ENCODE measurements at places on chromosomes 7 and 10. TPM values are rescaled to one million over a fixed set of nuclear protein-coding genes. Genes with fewer than 3 reads are reported as not detected.

CCDC3 gene
- polyA plus RNA-seq, result 8.4 TPM

DNA sequence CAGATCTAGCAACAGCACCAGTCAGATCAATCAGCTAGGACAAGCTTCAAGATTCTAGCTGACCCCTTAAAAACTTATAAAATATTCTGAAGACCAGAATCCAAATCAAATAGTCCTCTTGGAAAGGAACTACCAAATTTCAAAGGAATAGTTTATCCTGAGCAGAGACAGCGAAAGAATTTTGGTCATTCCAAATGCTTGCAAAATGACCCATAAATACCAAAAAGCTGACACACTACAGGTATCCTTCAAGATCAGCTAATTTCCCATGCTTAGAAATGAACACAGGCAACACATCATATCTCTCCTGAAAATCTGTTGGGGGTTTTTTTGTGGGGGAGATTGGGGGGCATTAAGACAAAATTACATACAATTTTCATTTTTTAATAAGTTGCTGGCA lies 78.8 kb downstream of the PDSS1 start:
- DNase-seq, result no peak

DNA sequence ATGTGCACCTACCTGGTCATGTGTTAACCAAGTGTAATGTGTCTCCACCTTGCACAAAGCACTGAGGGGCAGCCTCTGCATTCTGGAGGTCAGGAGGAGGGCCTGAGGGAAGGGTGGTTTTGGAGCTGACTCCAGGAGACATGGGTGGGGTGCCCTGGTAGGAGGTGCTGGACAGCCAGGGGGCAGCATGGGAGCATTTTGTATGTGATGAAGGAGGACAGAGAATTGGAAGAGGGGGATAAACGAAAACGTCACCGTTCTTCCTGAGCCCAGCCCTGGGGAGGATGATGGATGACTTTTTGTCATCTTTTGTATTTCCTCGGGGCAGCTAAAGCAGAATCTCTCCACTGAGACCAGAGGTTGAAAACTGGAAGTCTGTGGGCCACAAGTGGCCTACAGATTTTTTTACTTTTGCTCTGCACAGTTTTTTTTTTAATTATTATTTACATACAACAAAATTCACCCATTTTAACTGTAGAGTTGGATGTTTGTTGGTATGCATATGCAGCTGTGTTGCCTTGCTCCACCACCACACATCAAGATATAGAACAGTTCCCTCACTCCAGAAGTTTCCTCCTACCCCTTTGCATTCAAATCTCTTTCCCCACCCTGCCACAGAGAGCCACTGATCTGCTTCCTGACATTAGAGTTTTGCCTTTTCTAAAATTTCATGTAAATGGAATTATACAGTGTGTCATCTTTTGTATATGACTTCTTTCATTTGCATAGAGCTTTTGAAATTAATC lies 242.5 kb downstream of the VTI1A start:
- no peak for DNase-seq

PLCE1 gene
- polyA plus RNA-seq, result 27.4 TPM

GRCh38 chr10:100817268-100817839 lies 72.0 kb downstream of the PAX2 start:
- no peak for DNase-seq

DNA sequence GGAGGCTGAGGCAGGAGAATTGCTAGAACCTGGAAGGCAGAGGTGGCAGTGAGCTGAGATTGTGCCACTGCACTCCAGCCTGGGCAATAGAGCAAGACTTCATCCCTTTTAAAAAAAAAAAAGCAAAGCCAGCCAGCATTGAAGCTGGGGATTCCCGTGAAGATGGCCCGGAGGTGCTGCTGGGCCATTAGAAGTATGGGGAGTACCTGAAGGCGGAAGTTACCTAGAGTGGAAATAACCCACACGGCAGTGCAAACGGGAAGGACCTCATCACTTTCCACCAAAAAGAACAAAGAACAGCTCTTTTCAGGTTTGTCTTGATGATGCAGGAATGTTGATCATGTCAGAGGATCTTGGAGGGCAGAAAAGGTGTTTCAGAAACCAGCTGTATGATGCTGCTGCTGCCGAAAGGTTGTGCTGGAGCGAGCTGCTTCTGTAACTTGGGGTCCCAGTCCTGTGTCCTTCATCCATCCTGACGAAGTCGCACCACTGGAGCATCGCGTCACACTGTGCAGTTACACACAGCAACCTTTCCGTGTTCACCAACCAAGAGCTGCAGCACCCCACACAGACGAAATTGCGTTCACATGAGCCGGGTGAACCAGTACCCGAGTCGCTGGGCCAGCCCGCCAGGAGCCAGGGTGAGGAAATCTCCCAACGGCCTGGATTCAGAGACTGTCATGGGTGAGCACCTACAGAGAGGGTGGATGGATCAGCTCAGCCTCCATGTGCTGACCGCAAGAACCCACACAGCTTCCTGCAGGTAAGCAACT lies 8.2 kb downstream of the ZFAND2A start:
- no peak for DNase-seq

GRCh38 chr7:29805886-29806207 lies 461 bp upstream of the WIPF3 start:
- DNase-seq, result no peak

CLDN4 gene
- polyA plus RNA-seq, result 395 TPM

STRA8 gene
- polyA plus RNA-seq, result not detected

PVRIG gene
- 1.5 TPM for polyA plus RNA-seq
